Stimulated activated CD8-positive, alpha-beta memory T cell treated with anti-CD3 and anti-CD28 coated beads, Interleukin-15, amount 100 ng/mL, for 4 hours (primary cell): ENCODE measurements at places on chromosomes 4 and X.

GRCh38 chr4:113591982-113592381 is 169.6 kb downstream of the CAMK2D start:
- DNase-seq: no peak

DNA sequence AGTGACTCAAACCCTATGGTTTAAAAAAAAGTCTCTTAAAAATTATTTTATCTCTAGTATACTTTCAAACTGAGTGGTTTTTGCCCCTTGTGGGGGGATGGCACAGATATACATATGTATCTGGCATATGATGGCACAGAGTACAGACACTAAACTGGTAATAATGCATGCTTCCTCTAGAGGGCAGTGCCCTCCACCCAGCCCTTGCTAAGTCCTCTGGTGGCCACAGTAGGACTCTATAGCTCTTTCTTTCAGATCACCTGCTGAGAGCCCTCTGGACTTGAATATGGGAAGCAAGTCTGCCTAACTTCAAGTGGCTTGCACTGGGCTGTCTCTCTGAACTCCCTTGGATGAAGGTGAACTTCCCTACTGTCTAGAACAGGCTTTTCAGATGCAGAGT is 66.3 kb downstream of the TSPAN7 start:
- DNase-seq: no peak

GRCh38 chr4:6530964-6531363 is 44.0 kb upstream of the MAN2B2 start:
- DNase-seq: no peak

GRCh38 chr4:140839406-140839805 is 83.2 kb upstream of the TBC1D9 start:
- DNase-seq: no peak

- DNase-seq: no peak
These were observed 39.3 kb downstream of the CPE start for GRCh38 chr4:165418073-165418472.

DNA sequence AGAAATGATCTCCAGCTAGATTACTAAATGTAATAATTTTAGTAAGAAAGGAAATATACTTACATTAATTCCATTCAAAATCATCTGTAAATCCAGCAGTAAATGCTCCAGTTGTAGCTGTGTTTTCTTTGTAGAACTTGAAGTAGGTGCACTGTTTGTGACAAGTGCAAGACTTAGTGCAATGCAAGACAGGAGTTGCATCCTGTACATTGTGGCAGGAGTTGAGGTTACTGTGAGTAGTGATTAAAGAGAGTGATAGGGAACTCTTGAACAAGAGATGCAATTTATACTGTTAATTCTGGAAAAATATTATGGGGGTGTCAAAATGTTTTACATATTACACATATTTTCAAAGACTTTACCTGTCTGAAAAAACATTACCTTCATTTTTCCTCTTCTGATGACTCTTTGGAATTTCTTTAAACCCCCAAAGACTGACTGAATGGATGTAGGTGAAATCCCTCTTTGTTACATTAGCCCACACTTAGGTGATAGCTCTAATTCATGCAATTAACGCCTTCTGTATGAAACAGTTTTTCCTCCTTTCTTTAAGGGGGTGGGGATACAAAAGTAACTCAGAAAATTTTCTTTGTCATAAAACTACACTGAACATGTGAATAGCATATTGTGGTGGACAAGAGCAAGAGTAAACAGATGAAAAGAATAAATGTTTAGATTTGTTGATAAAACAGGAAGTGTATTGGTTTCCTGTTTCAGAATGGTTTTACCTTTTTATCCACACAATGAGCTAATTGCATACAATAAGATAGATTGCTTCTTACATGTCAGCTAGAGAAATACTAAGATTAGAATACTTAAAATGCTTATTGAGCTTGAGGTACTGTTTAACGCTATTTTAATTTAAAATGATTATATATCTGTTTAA is at the start of gene IL2:
Gene IL2, minus strand, starts transcription at position 495 of the 886 bp plus-strand sequence. Its CDS starts 285 bp downstream, at position 210.
- DNase-seq: no peak

- DNase-seq: no peak
These were observed 110.7 kb upstream of the LRPAP1 start for GRCh38 chr4:3642806-3643517.

DNA sequence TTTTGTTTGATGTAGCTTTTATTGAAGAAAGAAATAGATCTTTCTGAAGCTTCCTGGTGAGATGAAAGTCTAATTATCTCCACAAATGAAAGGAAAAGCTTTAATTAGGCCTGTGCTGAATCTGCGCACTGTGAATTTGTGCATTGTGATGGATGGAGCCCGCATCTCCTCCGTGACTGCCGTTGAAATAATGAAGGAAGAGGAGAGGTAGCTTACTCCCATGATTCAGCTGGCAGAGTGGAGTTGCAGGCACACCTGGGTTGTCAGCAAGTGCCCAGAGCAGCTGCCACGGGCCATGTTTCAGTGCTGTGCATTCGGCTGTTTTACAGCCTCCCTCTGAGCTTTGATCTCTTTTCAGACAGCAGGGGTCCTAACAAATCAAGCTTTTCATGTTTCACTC is 735.3 kb upstream of the TENM3 start:
- no peak for DNase-seq

DNA sequence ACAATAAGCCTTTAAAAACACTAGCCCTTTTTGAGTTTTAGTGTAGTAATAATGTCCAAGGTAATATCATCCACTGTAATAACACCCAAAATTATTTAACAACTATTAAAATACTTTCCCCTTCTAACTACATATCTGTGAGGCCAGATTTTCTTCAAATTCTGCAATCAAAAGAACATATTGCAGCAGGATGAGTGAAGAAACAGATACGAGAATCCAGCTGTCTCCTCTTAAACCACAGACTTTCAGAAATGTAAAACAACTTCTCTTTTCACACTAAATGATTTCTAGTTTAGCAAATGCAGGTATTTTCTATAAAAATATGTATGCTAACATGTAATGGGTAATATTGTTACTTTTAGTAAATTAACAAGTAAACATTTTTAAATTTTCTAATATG is 148.9 kb downstream of the PRDM5 start:
- DNase-seq: no peak

- DNase-seq: no peak
These were observed 2683.1 kb downstream of the ARAP2 start for GRCh38 chr4:33561259-33561658.

GRCh38 chr4:38696697-38697096 is 32.7 kb downstream of the KLF3 start:
- no peak for DNase-seq

DNA sequence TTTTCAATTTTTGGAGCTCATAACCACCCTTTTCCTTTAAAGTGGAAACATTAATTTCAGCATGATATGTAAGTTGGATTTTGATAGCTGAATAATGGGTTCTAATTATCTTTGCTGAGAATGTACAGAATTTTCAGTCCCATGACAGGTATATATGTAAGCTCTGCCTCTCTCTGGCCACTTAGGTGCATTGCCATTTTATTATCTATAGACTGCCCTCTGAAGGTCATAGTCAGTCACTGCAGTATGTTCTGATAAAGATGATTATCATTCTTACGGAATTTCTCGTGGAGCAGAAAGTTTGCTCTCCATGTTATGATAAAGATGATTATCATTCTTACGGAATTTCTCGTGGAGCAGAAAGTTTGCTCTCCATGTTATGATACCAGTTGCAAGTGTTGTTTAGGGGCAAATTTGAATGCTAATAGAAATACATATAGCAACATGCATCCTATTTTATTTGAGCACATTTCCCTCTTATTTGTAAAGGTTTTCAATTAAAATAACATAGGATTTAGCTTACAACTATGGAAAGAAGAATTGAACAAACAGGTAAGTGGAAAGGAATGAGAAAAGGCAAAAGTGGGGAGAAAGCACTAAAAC is 10.4 kb downstream of the AFP start:
- DNase-seq: no peak

DNA sequence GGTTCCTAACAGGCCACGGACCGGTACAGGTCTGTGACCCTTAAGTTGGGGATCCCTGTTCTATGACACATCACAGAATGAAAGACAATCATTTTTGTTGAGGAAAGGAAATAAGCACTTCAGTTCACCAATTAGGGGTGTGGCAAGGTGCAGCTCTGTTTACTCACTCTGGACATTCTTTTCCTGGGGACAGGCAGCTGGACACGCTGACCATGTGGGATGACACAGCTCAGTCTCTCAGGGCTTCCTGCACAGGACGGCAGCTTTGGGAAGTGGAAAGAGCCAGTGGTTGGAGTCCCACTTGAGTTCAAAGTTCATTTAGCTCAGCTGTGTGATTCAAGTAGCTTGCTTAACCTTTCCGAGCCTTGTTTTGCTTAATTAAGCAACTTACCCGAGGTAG is 55.7 kb downstream of the NDNF start:
- DNase-seq: no peak

DNA sequence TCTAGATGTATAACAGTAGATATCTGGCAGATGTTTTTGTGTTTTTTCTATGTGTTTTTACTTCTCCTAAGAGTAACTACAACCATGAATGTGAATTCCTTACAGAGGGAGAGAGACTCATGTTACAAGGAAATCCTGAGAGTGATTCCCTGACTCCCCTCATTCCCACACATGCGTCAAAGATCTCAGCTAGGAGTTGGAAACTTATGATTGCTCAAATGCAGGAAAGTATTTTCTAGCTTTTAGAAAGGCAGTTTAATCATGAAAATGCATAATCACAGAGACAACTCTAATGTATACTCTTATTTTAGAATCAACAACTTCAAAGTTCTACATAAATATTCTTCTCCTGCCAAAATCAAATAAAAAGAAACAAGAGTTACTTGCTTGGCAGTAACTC is 121.8 kb downstream of the PDE5A start:
- DNase-seq: no peak

- no peak for DNase-seq
These were observed 176.9 kb upstream of the DCAF8L1 start for GRCh38 chrX:28158019-28158777.

GRCh38 chr4:3445829-3446545 is 4.2 kb downstream of the HGFAC start:
- no peak for DNase-seq

DNA sequence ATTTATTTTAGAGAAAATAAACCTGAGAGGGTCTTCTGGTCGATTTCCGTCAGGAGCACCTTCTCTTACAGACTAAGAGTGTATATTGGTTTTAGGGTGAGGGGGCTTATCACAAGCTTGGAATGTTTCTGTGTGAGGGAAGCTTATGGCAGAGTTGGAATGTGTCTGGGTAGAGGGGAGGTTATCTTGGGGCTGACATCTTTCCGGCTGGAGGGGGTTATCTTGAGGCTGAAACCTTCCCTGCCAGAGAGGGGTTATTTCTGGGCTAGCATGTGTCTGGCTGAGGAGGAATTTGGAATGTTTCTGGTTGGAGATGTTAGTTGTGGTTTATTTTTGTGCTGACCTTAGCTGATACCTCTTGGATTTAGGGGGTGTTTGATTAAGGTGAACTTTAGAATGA is 1312.1 kb downstream of the ADGRL3 start:
- DNase-seq: no peak

GRCh38 chrX:145190801-145191389 is 56.4 kb upstream of the SPANXN1 start:
- DNase-seq: no peak

DNA sequence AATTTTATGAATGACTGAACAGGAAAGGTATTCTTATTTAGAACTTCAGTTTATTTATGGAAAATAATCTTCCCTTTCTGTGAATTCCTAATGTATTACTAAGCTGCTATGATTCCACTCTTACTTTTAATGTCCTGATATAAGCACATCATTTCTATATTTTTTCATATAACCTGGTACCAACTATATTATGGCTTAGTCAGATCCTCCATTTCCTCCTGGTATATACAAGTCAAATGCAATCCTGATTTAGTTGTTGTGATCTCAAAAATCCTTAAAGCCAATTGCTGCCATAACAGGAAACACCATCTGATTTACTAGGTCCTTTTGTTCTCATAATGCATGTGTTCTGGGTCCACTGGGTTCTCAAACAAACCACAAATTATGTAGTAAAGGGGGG is 26.8 kb downstream of the TRMT2B start:
- DNase-seq: no peak

DNA sequence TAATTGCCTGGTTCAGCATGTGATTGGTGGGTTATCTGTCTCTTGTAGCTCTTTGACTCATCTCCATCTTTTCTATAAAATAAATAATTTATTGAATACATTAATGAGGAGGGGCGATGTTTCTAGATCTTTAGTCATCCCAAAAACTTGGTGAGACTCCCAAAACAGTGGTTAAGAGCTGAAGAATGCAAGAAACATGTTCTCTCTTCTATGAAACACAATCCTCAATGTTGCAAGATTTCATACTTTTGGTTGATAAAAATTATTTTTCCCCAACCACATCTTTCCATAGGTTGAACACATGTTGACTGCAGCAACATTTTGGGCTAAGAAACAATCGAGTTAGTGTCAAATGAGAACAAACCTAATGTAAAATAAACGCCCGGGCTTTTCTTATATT is 1.2 kb upstream of the TMEM47 start:
- DNase-seq: no peak

- DNase-seq: no peak
These were observed 1.2 kb downstream of the GABRB1 start for GRCh38 chr4:47032405-47033106.

- no peak for DNase-seq
These were observed 11.9 kb downstream of the USP11 start for GRCh38 chrX:47244676-47245075.

DNA sequence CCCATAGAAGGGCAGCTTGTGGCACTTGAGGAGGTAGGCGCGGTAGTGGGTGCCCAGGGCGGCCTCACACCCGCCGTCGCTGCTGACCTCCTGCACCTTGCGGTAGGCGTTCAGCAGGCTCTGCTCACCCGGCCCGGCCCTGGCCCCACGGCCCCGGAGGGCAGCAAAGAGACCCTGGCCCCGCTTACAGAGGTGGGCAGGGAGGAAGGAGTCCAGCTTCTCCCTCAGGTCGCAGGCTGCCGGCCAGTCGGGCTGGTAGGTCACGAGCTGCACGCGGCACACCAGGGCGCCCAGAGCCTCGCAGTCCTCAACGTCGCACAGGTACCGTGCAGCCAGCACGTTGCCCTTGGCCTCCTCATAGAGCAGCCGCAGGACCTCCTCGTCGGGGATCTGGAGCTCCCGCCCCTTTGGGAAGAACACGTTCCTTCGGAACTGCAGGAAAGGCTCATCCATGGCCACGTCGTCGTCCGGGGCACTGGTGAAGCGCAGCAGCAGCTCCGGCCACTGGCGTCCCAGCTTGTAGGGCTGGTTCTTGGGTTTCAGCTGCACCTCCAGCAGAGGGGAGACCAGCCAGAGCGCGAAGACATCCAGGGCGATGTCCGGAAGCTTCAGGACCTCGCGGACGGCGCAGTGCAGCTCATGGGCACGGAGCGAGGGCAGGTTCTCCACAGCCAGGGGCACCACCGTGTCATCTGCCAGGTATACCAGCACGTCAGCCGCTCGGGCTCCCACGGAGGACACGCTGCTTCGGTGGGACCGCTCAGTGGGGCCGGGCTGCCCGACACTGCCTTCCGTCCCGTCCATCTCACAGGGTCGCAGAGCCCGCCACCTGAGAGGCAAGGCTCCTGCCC is 17.1 kb upstream of the LAS1L start:
- DNase-seq: no peak

DNA sequence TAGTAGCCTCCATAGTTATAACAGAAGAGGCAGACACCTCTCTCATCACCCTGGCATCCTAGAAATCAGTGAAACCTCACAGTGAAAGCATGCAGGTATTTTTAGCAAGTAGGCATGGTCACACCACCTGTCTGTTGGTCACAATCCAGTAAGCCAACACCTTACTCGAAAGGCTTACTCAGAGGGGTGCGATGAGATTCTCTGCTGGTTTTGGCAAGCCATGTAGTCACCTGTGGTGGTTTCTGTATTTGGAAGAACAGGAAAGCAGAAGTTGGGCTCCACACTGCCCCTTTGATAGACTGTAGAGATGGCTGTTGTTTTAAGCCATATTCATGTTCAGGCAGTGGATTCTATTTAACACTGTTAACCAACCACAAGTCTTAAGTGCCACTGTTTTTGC is 134.7 kb downstream of the DCLK2 start:
- DNase-seq: no peak
